ENCODE measurements at places on chromosomes 7 and 10.

DNA sequence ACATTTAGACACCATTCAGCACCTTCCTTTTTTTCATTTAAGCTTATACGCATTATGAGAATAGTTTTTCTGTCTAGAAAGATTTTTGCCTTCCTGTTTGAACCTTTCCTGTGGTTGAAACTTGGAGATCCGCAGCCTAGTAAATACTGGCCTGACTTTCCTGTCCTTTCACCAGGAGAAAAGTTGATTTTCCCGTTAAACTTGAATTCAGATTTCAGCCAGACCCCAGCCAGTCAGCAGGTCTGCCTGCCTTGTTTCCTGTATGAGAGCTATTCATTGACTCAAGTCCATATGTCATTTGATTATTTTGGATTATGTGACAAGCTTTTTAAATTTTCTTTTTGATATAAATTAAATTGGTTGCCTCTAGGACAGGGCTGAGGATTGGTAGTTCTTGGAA lies 71.5 kb downstream of the EVX1 start:
- no peak for DNase-seq

DNA sequence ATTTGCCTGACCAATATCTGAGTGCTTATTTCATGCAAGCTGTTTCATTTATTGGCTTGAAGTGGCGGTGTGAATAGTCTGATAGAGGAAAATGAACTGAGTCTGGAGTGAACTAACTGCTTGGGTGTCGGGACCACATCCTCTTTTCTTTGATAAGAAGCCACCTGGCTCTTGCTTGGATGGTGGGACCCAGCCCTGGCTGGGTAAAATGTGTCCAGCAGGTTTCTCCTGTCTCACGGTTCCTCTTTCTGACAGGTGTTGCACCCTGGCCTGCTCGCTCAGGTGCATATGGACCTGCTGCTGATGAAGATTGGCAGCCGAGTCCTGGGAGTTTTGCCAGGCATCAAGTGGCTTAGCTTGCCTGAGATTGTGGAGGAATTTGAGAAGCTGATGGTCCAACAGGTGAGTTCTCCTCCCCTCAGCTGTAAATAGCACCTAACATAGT lies 1.6 kb downstream of the ADCK2 start:
- no peak for DNase-seq

GRCh38 chr10:132447446-132448247 lies 50.6 kb downstream of the PWWP2B start:
- peak; percentile 72 for DNase-seq

- DNase-seq: peak; percentile 86
Measured at GRCh38 chr7:140485500-140486265, 6.4 kb upstream of the MKRN1 start.
